ENCODE measurements at places on chromosomes 5 and 9.

DNA sequence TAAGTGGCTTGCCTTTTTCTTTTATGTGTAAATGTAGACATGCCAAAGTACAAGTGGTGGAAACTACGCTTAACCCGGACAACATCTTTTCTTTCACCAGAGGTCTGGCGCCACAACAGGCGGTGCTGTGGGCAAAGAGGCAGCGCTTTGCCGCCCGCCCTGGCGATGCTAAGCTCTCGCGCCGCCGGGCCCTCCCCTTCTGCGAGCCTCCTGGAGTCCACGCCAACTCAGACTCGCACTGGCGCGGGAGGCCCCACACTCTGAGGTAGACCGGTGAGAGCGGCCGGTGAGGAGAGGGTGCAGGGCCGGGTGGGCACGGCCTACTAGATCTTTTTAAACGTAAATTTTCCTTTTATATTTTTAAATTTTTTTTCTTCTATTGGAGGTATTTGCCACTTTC lies 2253.1 kb upstream of the C9orf72 start:
- no peak for DNase-seq

- DNase-seq: no peak
Observed at GRCh38 chr5:149831492-149831891, 101.4 kb downstream of the PPARGC1B start.

- DNase-seq: no peak
Observed at GRCh38 chr5:589173-589572, 23.0 kb upstream of the CEP72 start.

DNA sequence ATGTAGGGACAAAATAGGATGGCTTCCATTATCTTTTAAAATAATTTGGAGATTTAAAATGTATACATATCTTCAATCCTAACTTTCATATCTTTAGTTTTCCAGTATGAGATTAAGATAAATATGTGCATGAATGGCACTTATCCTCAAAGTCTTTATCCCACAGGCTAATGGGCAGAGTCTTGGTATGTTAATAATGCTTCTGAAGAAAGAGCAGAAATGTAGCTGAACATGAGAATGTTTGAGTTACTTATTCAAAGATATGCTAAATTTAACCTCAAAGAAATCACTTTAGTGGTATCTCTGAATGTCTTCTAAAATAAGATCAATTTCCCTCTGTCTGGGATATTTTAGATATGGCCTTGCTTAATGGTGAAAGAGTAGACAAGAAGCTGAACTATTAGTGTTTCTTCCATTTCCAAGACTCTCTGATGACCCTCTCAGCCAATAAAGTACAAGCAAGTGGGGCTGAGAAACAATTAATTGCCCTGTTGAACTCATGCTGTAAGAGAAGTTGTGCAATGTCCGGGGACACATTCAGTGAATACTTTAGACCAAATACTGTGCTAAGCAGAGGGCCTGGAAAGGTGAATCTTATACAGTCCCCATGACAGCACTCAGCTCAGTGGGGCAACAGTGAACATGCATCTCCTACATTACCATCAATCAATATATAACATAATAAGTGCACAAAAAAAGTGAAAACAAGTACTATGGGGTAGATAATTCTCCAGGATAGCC lies 50.0 kb upstream of the ADAMTSL1 start:
- no peak for DNase-seq

DNA sequence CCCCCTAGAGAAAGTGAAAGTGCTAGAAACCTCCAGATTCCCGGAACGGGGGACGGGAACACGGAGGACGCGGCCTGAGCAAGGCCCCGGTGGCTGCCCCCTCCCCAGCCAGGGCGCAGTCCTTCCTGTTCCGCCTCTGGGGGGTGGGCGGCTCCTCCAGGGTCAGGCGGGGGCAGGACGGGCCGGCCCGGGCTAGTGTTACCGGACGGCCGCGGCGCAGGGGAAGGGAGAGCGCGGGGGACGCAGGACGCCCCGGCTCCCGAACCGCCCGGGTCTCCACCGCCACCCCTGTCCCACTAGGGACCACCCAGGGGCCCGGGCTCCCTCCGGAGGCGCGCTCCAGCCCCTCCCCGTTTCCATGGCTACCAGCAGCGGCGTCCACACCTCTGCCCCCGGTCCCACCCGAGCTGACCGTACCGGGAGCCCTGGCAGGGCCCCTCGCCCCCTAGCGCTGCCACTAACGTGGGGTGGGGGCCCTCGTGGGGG lies 579 bp downstream of the SLC12A7 start:
- DNase-seq: peak; percentile 57

DNA sequence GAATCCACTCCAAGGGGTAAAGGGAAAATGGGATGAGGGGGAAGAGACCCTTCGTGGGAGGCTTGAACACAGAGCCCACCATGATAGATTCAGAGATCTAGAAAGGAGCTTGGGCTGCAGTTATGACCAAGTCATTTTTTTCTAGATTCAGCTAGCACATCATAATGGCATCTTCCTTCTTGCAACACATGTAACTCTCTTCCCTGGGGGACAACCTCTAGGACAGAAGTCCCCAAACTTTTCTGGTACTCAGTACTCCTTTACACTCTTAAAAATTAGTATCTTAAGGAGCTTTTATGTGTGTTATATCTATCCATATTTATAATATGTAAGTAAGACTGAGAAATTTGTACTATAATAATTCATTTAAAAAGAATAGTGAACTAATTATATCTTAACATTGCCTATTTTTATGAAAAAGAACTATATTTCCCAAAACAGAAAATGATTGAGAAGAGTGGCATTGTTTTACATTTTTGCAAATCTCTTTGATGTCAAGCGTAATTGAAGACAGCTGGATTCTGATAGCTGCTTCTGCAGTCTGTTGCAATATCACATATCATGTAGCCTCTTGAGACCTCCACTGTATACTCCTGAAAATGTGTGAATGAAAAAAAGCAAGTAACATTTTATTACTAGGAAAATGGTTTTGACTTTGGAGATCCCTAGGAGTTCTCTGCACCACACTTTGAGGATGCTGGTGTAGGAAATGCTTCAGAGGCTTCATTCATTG lies 875 bp downstream of the ACO1 start:
- no peak for DNase-seq

DNA sequence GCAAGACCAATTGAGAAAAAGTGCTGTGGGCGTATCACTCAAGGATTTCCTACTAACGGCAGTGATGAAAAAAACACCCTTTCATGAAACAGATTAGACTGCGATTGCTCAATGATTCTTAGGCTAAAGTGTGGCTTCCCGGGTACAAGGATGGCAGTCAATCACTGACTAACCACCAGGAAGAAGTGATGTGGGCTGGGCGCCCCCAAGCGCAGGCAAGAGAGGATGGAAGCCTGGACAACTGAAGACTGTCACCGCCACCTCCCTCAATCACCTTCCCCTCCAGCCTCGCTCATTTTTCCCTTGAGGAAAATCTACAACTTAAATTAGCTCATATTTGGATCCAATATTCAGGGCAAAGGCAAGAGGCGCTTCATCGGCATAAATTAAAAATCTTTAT lies 707.2 kb downstream of the MTRR start:
- DNase-seq: no peak

DNA sequence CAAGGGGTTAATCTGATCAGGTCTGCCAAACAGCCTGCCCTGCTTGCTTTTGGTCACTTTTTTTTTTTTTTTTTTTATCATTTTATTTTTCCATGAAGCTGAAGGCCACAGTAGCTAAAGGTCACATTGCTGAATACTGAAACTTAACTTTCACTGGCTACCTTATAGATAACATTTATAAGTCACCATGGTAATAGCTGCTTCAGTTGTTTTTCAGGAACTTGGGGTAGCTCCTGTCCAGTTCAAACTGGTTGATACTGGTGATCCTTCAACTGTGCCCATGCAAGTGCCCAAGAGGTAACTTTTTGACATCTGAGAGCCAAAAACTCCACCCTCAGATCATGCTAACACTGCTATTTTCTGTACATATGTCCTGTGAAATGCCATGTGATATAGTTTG lies 68.3 kb upstream of the RGS7BP start:
- no peak for DNase-seq

GRCh38 chr9:115006660-115007059 lies 76.3 kb upstream of the TNFSF8 start:
- no peak for DNase-seq

DNA sequence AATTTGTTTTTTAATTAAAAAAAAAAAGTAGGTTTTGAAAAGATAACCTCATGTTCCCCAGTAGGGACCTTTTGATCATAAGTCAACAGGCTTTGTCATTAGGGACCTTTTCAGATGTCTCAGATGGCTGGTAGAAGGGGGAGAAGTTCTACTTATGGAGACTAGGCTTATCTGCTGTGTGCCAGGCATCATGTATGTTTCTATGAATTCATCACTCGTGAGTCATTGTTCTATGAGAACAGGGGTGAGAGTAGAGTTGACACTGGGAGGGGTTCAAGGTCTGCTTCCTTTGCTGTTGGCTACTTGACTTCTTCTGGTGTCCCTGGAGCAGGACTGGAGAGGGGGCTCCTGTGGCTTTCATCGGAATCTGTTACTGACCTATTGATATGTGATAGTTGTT lies 138.8 kb downstream of the KDM4C start:
- DNase-seq: no peak

- DNase-seq: no peak
Observed at GRCh38 chr5:89830691-89831090, 578.9 kb downstream of the CETN3 start.

- no peak for DNase-seq
Observed at GRCh38 chr5:137561608-137562007, 62.5 kb upstream of the SPOCK1 start.

GRCh38 chr9:110895147-110895905 lies 142.9 kb downstream of the LPAR1 start:
- no peak for DNase-seq

DNA sequence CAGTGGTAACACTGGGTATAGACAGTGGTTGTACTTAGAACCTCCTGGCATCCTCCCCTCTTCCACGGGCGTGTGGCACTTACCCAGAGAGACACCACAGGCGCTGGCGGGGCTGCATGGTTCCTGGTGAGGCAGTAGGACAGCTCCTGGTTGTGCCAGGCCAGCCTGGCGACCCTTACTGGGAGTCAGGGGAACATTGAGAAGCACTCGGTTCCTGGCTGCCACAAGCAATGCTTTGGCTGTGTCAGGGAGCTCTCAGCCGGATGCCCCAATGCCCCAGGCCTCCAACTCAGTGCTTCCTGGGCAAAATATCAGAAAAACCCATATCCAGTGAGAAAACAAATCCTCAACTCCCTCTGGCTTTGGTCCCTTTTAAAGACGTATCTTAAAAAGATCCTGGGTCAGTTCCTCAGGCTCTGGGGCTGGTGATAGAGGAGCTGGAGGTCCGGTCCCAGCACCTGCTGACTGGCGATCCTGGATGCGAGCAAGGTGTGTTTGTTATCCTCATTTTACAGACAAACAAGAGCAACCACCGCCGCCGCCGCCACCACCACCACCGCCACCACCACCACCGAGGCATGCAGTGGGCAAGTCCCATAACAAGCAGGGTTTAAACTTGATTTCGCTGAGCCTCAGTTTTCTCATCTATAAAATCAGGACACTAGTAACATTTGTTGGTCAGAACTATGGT lies 4.2 kb downstream of the NKX2-5 start:
- DNase-seq: no peak

- DNase-seq: no peak
Observed at GRCh38 chr5:148739023-148739422, 84.7 kb upstream of the HTR4 start.

GRCh38 chr5:31273161-31273560 lies 79.7 kb downstream of the CDH6 start:
- DNase-seq: no peak

DNA sequence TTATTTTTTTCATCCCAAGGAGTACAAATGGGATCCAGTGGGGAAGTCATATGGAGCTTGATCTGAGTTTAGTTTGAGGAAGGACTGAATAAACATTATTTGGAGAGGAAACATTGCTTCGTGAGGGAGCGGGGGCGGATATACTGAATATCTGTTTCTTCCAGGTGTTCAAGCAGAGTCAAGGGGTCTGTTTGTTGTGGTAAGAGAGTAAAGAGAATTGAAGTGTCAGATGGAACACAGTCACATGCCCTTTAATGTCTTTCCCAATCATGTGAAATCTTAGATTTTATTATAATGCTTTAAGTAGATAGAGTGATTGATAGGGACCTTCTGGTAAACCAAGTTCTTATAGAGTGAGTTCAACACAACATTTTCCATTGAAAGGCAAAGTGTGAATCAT lies 33.7 kb downstream of the DDX46 start:
- no peak for DNase-seq

DNA sequence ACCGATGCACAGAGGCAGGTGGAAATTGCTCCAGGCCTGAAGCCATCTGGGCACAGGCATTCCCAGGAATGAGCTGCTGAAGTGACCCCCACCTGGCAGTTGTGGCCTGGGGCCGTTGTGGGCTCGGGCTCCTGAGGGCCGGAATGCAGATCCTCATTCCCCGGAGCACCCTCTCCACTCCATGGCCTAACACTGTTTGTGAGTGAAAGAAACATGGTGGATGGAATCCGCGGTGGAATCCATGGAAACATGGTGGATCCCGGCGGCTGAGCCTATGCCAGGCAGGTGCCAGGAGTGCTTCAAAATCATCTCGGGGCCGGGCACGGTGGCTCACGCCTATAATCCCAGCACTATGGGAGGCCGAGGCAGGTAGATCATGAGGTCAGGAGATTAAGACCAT lies 3.6 kb upstream of the SARDH start:
- DNase-seq: no peak

DNA sequence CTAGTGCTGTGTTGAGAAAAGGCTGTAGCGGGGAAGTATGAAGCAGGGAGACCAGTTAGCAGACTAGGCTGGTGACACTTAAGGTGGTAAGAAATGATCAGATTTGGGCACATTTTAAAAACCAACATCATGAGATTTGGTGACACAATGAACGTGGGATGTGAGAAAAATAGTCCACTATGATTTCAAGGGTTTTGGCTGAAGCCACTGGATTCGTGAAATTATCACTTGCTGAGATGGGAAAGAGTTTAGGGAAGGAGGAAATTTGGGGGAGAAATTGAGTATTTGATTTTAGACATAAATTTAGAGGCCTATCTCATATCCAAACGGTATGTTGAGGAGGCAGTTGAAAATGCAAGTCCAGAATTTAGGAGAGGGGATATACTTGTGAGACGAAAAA lies 23.1 kb downstream of the SKP2 start:
- no peak for DNase-seq

DNA sequence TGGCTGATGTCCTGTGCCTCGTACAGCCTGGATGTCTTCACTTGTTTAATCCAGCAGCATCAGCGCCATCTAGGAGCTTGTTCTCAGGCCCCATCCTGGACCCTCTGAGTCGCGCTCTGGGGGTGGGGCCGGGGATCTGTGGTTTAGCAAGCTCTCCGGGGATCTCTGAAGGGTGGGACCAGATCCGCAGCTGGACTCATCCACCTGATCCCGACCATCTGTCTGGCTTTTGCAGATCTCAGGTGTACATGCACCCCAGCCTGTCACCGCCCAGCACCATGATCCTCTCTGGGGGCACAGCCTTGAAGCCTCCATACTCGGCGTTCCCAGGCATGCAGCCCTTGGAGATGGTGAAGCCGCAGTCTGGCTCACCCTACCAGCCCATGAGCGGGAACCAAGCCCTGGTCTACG lies 15.1 kb upstream of the POMT1 start:
- DNase-seq: no peak

- DNase-seq: no peak
Observed at GRCh38 chr5:110884005-110884404, 145.2 kb downstream of the SLC25A46 start.

- peak; percentile 17 for DNase-seq
Observed at GRCh38 chr9:134623258-134624066, 18.1 kb upstream of the COL5A1 start.
